ENCODE measurements at places on chromosomes 1 and 21.

DNA sequence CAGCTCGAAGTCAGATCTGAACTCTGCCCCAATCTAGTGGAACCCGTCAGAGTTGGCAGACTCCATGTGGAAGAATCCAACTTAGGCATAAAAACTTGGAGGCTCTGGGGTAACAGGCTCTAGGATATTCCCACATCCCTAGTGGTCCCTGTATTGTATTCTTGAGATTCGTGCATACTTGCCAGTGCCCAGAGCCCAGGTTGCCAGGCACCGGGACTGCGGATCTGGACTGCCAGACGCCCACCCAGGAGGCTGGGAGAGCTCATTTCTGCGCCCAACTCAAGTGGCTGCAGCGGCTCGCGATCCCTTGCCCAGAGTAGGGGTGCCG lies 1.1 kb downstream of the GRIK1 start:
- DNase-seq = no peak

- DNase-seq = no peak
These were observed 22.7 kb upstream of the LGALS8 start for GRCh38 chr1:236501093-236501492.

- no peak for DNase-seq
These were observed 275.0 kb downstream of the HMCN1 start for GRCh38 chr1:186009039-186009737.

GRCh38 chr1:203063287-203063686 lies 22.5 kb downstream of the MYOG start:
- DNase-seq = no peak

GRCh38 chr1:154453574-154454352 lies 48.3 kb upstream of the TDRD10 start:
- no peak for DNase-seq

- DNase-seq = no peak
These were observed 20.6 kb downstream of the ABCB10 start for GRCh38 chr1:229537894-229538293.

DNA sequence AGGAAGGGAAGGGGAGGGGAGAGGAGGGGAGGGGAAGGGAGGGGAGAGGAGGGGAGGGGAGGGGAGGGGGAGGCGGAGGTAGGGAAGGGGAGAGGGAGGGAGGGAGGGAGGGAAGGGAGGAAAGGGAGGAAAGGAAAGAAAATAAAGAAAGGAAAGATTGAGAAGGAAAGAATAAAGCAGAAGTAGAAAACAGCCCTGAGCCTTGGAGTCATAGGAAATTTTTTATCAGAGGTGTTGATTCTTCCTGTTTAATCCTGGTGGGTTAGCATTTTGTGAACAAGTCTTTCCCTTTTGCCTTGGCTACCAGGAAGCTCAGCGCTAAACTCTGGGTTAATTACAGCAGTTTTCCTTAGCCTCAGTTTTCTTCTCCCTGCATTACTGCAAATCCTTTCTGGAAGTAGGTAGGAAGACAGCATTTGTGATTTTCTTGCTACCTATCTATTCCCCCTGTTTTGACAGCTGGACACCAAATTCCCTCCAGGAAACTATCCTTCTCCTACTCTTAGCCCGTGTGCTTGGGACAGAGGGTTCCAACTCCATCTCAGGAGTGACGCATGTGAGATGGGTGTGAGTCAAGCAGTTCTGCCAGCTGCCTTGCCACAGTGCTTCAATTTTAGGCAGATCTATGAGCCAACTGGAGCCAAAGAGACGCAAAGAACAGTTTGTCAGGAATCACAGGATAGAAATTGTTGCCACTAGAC lies 26.9 kb downstream of the TOMM20 start:
- DNase-seq = no peak

- no peak for DNase-seq
These were observed 1.4 kb downstream of the IER5 start for GRCh38 chr1:181089676-181090544.

GRCh38 chr1:3468236-3469103 lies 14.0 kb downstream of the ARHGEF16 start:
- DNase-seq = no peak

DNA sequence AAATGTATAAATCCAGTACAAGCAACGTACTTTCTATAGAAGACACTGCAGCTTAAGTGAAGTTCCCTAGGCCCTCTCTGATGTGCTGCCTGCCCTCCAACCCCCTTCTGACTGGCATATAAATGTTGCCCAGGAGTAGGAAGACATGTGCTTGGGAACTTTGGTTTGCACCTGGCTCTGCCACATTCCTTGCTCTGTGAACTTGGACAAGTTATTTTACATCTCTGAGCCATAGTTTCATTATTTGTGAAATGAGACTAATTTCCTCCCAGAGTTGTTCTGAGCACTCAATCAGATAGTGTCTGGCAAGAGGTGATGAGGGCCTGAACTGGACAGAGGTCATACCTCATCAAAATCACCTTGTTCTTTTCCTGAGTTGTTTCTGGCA lies 3.5 kb upstream of the PHC2 start:
- no peak for DNase-seq

DNA sequence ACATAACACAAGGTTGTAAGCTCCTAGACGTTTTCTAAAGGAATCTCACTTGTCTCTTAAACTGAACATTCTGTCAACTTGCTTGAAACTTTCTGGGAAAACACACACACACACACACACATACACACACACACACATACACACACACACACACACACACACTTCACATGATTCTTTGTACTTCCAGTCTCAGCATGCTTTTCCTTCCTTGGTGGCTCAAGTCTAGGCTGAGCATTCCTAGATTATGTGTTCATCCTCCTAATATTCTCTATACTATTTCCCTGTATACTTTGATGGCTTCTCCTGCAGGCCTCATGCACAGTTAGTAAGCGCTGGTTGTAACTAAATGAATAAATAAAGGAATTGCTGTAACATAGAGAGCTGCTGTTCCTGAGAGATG lies 372.1 kb downstream of the PTPRC start:
- DNase-seq = no peak

- no peak for DNase-seq
These were observed 136.8 kb downstream of the NOS1AP start for GRCh38 chr1:162206300-162206699.

- no peak for DNase-seq
These were observed 22.0 kb upstream of the KCNC4 start for GRCh38 chr1:110188035-110188618.

Measured in DMS 273 treated with DMSO at 0.1 percent for 48 hours (cell line).